Germinal center (tissue), 1 donor: ENCODE measurements at places on chromosomes 11 and 22.

DNA sequence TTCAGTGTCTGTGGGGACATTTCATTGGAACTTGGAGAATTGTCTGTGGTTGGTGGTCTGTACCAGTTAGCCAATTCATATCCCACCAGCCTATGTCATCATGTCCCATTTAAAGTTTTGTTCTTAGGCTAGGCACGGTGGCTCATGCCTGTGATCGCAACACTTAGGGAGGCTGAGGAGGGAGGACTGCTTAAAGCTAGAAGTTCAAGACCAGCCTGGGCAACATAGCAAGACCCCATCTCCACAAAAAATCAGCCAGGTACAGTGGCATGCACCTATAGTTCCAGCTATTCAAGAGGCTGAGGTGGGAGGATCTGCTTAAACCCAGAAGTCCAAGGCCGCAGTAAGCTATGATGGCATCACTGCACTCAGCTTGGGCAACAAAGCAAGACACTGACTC lies 55.6 kb upstream of the CCND1 start:
- DNase-seq = no peak

DNA sequence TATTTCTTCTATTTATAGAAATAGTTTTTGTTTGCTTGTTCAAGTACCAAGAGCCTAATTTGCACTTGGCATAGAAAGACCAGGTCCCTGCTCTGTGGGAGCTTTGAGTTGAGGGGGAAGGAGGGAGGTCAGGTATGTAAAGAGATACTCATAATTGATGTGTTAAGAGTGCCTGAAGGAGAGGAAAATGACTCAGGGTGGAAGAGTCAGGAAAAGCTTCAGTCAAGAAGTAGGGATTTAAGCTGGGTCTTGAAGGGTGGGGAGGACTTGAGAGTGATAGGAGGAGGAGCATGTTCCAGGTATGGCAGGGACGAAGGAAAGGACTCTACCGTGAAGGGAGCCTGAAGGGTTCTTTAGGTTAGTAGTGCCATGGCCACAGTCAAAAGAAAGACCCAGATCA lies 9.0 kb downstream of the RBX1 start:
- no peak for DNase-seq

GRCh38 chr11:86671531-86672006 lies 847 bp downstream of the ME3 start:
- no peak for DNase-seq

GRCh38 chr11:85912414-85912813 lies 57.2 kb downstream of the CCDC83 start:
- DNase-seq = no peak

GRCh38 chr11:73395297-73396208 lies 19.4 kb downstream of the RELT start:
- no peak for DNase-seq

- DNase-seq = no peak
Measured at GRCh38 chr11:128916681-128917080, 25.5 kb downstream of the KCNJ5 start.

DNA sequence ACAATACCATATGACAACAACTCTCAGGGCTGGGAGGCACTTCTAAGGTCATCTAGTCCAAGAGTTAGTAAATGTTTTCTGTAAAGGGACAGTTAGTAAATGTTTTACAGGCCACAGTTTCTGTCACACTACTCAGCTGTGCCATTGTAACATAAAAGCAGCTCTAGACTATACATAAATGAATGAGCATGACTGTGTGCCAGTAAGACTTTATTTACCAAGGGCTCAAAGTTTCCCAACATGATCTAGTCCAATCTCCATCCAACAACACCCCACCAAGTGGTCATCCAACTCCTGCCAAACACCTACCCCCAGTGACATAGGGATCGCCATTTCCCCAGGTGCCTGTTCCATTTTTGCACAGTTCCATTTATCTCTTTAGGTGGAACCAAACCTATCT lies 12.1 kb downstream of the SERGEF start:
- no peak for DNase-seq

DNA sequence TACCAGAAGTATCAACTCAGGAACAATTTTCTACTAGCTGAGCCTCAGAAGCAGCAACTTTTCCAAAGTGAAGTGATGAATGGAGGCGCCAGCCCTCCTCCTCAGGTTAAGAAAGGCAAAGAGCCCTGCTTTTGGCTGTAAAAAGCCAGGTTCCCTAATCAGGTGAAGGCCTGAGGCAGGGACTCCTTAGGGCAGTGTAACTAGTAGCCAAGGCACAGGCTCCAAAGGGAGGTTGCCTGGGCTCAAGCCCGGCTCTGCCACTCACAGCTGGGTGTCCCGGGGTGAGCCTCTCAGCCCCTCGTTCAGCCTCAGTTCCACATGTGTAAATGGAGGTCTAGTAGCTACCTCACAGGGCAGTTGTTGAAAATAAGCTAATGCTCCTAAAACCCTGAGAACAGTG lies 19.5 kb downstream of the TSKU start:
- DNase-seq = no peak

DNA sequence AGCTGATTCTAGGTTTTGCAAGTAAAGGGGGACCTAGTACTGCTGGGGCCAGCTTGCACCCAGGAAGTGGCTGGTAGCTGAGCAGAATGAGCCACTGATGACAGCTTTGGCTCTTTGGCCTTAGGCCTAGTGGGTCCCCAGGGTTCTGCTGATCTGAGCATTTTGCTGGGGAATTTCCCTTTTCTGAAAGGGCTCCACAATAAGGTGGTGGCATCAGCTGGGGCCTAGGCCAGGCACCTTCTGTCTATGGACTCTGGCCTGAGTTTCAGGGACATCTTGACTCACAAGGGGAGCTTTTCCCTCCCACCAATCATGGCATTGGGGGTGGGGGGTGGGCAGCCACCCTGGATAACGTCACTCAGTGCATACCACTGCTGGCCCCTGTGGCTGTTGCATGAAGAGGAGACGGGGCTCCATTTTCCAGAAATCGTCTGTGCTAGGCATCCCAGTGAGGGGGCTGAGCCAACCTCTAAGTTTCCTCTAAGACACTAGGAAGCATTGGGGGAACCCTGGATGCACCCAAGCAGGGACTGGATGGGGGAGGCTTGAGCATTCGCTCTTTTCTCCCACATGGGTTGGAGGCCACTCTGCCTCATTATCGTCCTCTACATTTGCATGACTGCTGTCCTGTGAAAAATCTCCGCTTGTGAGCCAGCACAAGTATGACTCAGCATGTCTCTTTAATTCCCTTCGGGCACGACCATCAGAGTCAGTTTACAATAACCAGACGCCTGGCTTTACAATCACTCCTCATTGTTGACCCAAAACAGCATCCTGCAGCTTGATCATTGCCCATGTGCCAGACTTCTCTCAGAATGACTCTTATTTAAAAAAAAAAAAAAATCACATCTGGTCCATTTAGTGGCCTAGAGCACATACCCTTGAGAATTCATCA lies 145.0 kb upstream of the THY1 start:
- DNase-seq = peak; percentile 12

GRCh38 chr11:9580894-9581293 lies 7.4 kb downstream of the WEE1 start:
- no peak for DNase-seq
